ENCODE measurements at places on chromosomes 1 and 21. TPM values are rescaled to one million over a fixed set of nuclear protein-coding genes. Genes with fewer than 3 reads are reported as not detected.

CD164L2 gene
- total RNA-seq, result 6.3 TPM

AMY1A gene
- total RNA-seq, result 10.4 TPM

HUNK gene
- total RNA-seq, result 2.4 TPM

IL20 gene
- total RNA-seq, result not detected

BEST4 gene
- 1.4 TPM for total RNA-seq

EFNA1 gene
- 111 TPM for total RNA-seq

OR2L8 gene
- total RNA-seq, result not detected

DNA sequence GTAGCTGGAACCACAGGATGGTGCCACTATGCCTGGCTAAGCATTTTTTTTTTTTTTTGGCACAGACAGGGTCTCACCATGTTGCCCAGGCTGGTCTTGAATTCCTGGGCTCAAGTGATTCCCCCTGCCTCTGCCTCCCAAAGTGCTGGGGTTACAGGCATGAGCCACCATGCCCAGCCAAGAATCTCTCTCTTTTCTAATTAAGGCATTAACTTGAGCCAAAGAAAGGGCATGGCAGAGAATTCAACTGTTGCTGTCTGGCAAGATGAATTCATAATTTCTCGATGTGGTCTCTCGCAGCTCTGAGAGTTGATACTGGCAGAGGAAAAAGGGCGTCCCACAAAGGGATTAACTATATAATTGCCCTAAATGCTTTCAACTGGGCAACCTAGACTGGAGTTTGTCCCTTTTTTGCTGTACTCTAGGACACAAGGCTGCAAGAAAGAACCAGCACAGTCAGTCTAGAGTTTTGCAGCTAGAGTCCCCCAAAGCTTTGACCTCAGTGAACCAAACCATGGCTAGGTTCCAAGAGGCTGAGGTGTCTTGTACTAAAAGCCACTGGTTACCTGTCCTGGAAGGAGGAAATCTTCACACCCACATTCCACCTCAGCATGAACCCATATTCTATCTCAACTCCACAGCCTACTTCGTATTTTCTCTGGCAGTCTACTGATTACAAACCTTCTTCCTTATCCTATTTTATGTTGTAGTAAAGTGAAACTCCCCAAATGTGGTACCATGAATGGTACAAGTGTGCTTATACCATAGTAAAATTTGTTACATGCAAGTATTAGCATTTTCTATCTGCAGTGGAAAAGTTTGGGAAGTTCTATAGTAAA is 51.2 kb downstream of the OPTC start:
- DNase-seq, result no peak

DNA sequence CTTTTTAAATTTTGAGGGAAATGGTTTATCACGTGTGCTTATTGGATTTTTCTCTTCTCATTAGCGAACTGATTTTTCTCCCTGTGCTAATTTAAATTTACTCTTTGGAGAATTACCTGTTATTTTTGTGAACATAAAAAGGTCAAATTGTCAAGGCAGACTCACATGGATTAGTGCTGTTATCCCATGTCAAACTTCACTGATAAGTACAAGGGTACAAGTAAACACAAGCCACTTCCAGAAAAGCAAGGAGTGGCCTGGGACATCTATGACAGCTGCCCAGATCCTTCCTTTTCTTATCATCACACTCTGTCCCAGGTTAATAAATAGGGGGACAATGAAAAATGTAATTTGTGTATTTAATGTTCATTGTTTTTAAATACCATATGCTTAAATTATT is 901.2 kb downstream of the LTN1 start:
- DNase-seq, result no peak

DNA sequence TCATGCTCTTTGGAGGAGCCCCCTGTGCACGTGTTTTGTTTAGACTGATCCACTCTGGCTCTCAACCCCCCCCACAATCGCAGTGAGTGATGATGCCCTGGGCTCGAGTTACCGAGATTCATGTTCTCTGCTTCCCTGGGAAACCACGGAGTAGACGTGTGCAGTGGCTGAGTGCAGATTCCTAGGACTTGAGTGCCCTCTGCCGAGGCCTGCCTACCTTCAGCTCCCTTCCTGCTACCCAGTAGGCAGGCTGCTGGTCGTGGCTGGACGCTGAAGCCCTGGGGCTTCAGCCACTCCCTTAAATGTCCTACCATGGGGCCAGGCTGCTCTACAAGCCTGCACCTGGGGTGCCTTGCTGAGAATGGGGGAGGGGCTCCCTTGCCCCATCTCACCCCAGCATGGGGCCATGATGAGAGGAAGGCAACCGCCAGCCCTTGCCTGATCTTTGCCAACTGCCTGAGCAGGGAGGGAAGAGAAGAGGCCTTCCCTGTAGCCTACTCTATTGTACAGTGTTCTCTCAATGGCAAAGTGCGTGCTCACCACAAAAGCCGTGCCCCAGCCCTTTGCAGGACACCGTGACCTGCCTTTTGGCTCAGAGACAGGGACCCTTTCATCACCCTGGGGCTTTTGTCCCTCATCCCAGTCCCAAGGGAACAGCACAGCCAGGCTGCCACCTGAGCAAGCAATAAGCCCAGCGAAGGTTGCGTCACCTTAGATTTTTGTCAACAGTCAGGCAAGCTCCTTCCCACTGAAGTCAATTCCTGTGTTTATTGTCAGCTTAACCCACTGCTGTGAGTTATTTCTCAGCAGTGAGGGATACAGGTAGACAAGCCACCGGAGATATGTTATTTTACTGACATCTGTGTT is 4.1 kb upstream of the GRIK3 start:
- peak; percentile 46 for DNase-seq

DNA sequence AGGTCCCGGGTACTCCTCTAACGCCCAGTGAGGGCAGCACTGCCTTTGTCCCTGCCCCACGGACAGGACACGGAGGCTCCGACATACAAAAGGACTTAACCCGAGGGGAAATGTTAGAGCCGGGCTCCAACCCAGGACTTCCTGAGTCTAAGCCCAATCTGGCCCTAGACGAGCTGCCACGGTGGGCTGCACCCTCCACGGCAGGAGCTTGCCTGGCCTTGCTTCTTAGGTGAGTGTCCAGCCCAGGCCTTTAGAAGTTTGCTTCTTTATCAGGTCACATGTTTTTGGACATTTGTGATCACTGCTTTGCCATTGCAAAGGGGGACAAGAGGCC is 11.0 kb upstream of the TMEM200B start:
- no peak for DNase-seq

- no peak for DNase-seq
Measured at GRCh38 chr1:170819781-170820180, 115.6 kb upstream of the MROH9 start.

GRCh38 chr1:1202831-1203560 is 3.4 kb downstream of the TNFRSF18 start:
- DNase-seq, result no peak

GRCh38 chr1:14181191-14181795 is 417.2 kb upstream of the KAZN start:
- DNase-seq, result no peak

DNA sequence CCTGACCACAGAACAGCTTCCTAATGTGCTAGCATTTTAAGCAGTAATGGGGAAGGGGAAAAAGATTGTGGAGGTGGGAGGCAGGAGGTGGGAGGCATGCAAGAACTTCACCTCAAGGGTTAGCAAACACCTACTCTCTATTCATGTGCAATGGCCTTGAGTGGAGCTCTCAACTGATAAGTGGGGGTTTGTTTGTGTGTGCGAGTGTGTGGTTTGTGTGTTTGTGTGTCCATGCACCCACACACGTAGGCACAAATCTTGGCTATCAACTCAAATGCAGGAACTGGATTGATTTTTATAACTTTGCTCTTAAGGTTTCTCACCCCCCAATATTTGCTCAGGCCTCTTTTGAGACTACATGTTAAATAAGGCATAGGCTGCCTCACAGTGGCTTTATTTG is 78.6 kb downstream of the SYT6 start:
- DNase-seq, result peak; percentile 75

DNA sequence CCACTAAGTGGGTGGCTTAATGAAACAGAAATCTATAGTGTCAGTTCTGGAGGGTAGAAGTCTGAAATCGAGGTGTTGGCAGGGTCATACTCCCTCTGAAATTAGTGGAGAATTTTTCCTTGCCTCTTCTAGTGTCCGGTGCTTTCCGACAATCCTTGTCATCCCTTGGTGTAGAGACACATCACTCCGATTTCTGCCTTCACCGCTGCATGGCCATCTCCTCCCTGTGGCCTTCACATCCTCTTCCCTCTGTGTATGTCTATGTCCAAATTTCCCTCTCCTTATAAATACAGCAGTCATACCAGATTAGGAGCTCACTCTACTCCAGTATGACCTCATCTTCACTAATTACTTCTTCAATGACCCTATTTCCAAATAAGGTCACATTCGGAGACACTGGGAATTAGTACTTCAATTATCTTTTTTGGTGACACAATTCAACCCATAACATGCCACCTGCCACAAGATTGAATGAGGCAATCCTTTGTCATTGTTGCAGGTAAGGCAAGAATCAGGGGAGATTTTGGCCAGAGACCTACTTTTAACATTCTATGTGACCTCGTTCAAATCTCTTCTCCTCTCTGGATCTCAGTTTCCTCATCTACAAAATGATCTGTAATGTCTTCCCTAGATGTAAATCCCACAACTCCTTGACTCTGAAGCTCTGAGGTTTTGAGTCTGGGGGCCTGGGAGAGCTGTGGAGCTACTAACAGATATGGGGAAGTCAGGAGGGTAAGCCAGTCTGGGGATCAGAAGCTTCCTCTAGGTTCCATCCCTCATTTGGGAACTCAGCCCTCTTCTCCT is 16.1 kb downstream of the NAV1 start:
- no peak for DNase-seq

DNA sequence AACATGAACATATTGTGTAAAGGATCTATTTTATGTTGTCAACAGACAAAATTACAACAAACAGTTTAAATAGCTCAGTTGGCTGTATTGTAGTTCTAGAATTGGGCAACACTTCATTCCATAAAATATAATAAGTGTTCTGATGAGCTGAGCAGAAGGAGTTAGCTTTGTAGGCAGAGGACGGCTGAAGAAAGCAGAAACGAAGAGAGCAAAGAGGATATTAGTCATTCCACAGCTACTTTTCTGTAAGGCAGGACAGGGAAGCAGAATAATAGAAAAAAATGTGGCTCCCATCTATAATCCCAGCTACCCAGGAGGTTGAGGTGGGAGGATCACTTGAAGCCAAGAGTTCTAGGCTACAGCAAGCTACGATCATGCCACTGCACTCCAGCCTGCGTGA is 20.2 kb upstream of the IVNS1ABP start:
- no peak for DNase-seq

DNA sequence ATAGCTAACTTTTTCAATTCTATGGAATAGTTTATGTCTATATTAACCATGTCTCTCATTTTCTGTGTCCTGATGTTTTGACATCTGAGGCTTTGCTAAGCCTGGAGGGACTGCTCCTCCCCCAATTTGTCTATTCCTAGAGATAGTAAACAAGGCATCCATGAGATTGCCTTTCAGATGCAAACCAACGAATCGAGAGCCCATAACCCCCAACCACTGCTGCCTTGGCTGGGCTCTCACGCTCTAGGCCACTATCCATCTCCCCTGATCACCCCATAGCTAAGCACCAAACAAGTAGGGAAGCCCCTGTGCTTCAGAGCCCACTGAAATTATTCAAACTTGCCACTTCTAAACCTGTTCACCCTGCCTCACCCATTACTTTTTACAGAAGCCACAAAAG is 437.7 kb downstream of the SETD4 start:
- no peak for DNase-seq

- peak; percentile 92 for DNase-seq
Measured at GRCh38 chr1:21338573-21339355, 48.5 kb upstream of the ECE1 start.

DNA sequence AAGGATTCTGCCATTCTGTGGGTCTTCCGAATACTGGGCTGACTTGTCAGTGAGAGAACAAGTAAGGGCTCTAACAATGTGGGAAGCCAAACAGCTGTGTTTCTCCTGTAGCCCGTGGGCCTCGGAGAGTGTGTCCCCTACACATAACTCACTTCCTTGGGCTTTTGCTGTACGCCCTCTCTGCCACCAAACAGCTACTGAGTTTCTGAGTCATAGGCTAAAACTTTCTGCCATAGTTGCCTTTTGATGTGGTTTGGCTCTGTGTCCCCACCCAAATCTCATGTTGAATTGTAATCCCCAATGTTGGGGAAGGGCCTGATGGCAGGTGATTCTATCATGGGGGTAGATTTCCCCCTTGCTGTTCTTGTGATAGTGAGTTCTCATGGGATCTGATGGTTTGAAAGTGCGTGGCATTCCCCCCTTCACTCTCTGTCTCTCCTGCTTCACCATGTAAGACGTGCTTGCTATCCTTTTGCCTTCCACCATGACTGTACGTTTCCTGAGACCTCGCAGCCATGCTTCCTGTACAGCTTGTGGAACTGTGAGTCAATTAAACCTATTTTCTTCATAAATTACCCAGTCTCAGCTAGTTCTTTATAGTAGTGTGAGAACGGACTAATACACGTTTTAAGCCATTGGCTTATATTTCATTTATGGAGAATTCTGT is 194.8 kb upstream of the HMCN1 start:
- no peak for DNase-seq

DNA sequence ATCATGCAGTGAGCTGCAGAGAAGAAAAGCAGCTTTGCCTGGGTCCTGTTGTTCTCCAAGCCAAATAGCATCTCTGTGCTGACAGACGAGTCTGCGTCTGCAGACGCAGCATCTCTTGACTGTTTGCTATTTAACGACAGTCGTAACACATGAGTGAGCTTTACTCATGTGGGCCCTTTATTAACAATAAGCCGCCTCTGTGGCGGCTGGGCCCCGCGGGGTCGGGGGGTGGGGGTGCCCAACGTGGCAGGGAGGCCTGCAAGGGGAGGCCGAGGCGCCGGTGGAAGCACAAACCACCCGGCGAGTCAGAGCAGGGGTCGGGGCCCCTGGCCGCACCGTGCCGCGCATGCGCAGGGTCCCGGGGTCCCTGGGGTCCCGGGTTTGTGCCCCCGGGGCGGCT is 435.1 kb downstream of the KIF26B start:
- no peak for DNase-seq

DNA sequence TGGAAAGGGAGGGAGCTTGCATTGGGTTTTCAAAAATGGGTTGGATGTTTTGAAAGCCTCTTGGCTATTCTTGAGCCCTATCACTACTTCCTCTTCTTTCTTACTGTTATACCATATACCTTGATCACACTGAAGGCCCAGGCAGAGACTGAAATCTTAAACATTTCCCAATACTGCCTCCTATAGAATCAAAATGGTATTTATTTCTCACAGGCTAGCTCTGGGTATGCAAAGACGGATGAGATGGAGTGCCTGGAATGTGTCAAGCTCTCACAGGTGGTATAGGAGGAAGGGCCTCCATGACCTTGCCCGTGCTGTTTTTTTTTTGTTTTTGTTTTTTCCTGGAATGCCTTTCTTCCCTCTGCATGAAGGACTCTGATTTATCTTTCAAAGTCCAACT is 268.4 kb upstream of the USP24 start:
- no peak for DNase-seq

DNA sequence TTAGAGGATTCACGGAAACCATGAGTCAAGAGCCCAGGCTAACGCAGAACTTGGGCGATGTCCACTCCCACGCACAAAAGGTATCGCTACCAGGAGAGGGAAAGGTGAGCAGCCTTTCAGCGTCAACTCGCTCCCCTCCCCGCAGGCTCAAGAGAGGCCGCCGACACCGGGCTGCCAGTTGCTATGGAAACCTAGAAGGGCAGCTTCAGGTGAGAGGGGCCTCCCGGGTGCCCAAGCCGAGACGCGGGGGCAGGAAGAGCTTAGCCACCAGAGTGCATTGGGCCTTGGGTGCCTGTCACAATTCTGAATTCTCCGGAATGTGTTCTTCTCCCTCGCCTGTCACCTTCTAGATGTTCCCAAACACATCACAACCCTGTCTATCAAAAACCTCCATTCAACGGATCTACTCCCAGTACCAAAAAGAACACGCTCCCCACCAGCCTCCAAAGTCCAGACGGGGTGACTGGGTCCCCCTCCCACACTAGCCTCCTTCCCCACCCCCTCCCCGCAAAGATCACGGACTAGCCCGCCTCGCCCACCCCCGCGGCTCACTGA is 694 bp downstream of the MEAF6 start:
- DNase-seq, result peak; percentile 48

Data from lung (tissue), 17 donors.